ENCODE measurements at places on chromosomes 1 and 21. TPM values are rescaled to one million over a fixed set of nuclear protein-coding genes. Genes with fewer than 3 reads are reported as not detected.

The ERICH3 gene
- 0.17 TPM for total RNA-seq

The KCNE2 gene
- not detected for total RNA-seq

DNA sequence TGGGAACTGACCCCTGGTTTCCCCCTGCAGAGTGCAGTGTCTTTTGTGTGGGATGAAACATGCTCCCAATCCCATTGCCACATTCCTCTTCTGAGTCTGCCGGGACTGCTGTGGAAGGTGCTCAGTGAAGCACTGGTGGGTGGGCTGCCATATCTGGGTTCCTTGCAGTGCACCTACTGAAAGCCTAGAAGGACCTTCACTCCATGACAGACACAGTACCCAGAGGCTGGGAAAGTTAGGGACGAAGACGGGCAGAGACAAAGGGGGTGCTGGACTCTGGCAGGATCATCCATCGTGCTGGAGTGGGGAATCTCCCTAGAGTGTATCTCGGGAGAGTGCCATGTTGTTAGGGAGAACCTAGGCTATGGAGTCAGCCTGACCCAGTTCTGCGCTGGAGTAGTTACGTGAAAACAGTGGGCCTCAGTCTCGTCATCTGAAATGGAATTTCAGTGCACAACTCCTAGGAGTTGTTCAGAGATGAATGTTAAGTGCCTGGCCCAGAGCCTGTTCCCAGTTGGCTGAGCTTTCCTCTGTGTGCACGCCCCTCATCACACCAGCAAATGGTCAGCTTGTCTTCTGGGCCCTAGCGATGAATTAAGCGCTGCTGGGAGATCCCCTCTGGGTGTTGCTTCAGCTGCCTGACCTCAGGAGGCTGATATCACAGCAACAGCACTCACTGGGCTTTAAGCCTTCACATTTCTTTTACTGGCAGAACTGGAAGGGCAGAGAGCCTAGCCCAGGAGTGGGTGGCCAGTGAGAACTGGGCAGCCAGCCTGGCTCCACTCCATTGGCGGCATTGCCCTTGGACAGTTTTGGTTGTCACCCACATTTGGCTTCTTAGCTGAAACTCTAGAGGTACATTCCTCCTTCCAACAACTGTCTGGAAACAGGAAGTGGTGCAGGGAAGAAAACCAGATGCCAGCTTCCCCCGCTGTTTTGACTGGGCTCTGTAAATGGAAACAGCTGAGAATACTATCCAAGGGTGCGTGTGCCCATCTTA is 479.8 kb upstream of the VAMP3 start:
- peak; percentile 73 for DNase-seq

- DNase-seq, result no peak
Observed at GRCh38 chr1:89767618-89768017, 53.2 kb upstream of the LRRC8D start.

The CELA3B gene
- total RNA-seq, result not detected

The LRRC7 gene
- not detected for total RNA-seq

The E2F2 gene
- total RNA-seq, result 0.17 TPM

- peak; percentile 73 for DNase-seq
Observed at GRCh38 chr1:230114237-230114651, 47.2 kb downstream of the GALNT2 start.

- DNase-seq, result no peak
Observed at GRCh38 chr1:29388170-29388569, 151.8 kb downstream of the PTPRU start.

GRCh38 chr1:211279340-211279739 is 20.2 kb downstream of the RCOR3 start:
- no peak for DNase-seq

The PRPF38B gene
- total RNA-seq, result 11.6 TPM

The EFNA1 gene
- not detected for total RNA-seq

- no peak for DNase-seq
Observed at GRCh38 chr21:38809198-38809878, 3.6 kb downstream of the ETS2 start.

GRCh38 chr1:87497380-87498203 is 168.9 kb downstream of the LMO4 start:
- DNase-seq, result no peak

DNA sequence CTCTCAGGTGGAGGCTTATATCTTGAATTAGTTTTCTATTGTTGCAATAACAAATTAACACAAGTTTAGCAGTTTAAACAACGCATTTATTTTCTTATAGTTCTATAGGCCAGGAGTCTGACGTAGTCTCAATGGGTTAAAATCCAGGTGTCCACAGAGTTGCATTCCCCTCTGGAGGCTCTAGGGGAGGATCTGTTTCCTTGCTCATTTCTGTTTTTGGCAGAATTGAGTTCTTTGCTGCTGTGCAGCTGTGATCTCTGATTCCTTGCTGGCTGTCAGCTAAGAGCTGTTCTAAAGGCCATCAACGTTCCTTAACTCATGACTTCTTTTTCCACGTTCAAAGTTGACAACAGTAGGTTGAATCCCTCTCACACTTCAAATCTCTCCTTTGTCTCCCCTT is 31.8 kb downstream of the S100A10 start:
- no peak for DNase-seq

DNA sequence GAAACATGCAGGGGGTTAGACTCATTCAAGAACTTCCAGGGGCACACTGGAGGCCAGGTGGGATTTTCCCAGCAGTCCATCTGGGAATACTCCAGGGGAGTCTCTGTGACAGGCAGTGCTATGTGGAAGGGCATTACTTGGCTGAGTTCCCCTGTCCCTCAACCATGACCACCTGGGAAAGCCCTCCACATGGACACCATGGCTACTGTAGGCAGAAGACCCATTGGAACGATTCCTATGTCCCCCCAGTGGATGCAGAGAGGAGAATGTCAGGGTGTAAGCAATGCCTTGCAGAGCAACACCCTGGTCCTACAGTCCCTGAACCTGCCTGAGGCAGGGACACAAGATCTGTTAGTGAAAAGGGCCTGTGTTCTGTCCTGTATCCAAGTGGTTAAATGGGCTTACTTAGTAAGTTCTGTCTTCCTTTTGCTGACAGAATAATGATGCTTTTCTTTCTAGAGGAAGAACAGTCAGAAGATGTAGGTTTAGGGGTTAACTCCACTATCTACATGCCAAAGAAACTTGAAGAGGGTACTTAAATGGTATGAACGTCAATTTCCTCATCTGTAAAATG is 13.4 kb downstream of the SLAMF1 start:
- no peak for DNase-seq

- DNase-seq, result no peak
Observed at GRCh38 chr1:79847700-79848099, 841.2 kb upstream of the ADGRL4 start.

GRCh38 chr1:243244432-243244841 is 10.6 kb downstream of the CEP170 start:
- no peak for DNase-seq

- no peak for DNase-seq
Observed at GRCh38 chr1:184950227-184950626, 24.1 kb downstream of the NIBAN1 start.

The PLA2G5 gene
- 9.8 TPM for total RNA-seq

DNA sequence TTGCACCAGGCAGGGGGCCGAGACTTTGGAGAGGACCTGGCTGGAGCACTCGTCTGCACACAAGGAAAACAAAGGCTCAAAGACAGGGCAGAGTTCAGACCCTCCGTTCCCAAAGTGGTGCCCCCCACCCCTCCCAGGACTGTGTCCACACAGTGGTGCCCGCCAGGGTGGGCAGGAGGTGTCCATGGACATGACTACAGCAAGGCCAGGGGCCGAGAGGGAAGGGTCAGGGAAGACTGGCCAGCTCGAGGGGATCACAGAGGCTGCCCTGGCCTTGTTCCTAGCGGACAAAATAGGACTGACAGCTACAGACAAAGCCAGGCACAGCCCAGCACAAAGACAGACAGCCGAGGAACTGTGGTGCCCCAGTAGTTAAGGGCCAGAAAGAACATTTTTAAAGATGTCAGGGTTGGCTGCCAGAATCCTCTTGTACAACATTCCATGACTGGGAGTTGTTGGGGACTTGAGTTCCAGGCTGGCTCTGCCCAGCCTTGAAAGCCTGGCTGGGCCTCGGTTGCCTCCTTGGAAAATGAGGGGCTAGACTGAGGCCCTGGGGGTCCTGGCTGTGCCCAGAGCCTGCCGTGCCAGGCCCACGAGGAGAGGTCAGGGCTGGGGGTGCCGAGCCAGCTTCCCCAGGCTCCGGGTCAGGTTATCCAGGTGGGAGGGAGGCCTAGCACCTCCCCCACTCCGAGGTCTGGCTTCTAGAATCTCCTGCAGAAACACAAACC is 63.7 kb downstream of the SLX9 start:
- DNase-seq, result peak; percentile 11

The SMPDL3B gene
- total RNA-seq, result 0.26 TPM

DNA sequence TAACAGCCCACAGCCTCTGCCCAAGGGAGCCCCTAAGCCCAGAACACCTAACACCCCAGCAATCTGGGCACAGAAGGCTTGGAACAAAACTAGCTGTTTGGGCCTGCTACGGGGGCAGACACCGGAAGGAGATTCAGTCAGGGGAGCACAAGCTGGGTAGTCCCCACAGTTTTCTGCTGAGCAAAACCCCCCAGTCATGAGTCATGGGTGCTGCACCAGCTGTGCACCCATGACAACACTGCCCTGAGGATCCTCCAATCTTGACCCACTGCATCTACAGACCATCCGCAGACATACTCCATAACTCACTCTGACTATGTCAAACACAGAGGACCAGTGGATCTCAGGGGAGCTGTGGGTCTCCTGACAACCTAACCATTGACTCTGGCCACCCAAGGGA is 105.1 kb downstream of the LRIG2 start:
- DNase-seq, result peak; percentile 1

The TSPAN1 gene
- 0.26 TPM for total RNA-seq

- no peak for DNase-seq
Observed at GRCh38 chr1:179516976-179517705, 58.6 kb downstream of the NPHS2 start.

- peak; percentile 93 for DNase-seq
Observed at GRCh38 chr1:30523055-30524020, 200.0 kb downstream of the MATN1 start.

- no peak for DNase-seq
Observed at GRCh38 chr1:153389973-153390879, 647 bp downstream of the S100A8 start.
